ENCODE measurements at places on chromosomes 5 and 9.
A peak's percentile ranks its signal among the peaks of the same experiment; 100 is the strongest.

DNA sequence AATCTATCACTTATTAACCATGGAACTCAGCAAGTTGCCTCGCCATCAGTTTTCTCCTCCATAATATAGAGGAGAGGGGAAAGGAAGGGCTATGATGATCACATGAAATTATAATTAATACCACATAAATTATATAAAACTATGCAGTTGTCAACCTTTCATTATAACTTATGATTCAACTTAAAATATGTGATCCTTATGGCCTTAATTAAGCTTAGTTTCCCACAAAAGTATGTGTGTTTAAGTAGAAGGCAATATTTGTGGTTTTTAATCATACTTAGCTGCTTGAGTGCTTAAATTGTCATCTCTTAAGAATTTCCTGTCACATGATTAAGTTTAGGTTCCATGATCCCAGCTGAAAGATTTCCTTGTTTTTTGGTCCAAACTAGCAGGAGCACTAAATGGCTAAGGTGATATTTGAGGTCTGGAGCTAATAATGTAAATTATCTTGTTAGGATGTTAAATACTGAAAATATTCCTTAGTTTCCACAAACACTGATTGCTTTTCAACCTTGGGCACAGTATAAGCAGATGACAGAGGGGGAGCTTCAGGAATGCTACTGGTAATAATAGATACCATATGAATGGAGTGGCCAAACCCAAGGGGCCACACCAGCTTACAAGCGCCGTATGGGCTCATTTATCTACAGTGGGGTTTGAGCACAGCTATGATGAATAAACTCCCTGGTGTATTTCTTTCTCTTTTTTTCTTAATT lies 26.4 kb upstream of the F2R start:
- H3K4me1 ChIP-seq: peaks cover 23% of the 10 kb centered on the region
- H3K4me3 ChIP-seq: no peak overlapping the region
- no peaks in the 10 kb centered on the region for H3K27me3 ChIP-seq
- no peak overlapping the region for H3K27ac ChIP-seq

DNA sequence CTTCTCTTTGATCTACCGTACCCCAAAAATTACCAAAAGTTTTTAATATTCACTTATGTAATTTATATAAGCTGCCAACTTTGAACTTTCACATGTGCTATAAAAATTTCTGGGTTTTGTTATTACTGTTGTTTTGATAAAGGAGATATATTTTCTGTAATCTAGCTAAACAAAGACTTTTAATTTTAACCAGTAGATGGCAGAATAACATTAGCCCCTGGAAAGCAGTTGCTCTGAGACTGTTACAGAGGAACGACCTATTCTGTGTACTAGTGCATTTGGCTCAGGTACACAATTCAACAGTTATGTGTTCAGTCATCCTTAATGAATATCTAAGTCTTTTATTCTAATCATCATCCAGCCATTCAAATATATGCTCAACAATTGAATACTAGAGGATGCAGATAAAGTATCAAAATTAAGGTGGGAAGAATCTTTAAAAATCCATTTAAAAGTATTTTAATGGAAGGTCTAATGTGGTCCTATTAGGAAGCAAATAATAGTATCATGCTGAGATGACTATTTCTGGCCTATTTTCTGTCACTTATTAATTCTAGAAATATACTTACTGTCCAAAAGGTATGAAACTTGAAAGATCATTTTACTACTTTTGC lies 8.6 kb downstream of the KLHL9 start:
- H3K4me3 ChIP-seq: no peak overlapping the region
- H3K27ac ChIP-seq: no peak overlapping the region
- peaks cover 46% of the 10 kb centered on the region for H3K4me1 ChIP-seq
- peaks cover 10% of the 10 kb centered on the region for H3K36me3 ChIP-seq
- no peak for DNase-seq

- peaks cover 29% of the 10 kb centered on the region for H3K4me1 ChIP-seq
- H3K27ac ChIP-seq: no peak overlapping the region
- H3K27me3 ChIP-seq: no peaks in the 10 kb centered on the region
- peak overlapping the region; percentile 80 for H3K4me3 ChIP-seq
- no peak for DNase-seq
Observed at GRCh38 chr5:1345876-1346626, 1.2 kb upstream of the CLPTM1L start.

DNA sequence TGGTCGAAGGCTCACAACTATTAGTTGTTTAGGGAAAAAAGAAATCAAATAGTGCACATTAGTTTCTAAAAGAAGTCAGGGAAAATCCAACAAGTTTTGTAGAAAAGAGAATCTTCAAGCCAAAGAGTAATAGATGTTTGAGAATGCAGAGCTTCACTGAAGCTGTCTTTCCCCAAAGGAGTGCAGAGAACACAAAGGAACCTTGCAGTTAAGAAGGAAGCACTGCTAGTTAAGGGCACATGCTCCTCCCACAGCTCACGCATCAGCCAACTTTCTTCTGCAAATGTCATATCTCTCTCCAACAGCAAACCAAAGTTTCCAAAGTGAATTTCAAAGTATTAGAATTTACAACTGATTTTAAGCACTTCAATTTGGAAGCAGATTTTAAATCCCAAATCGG lies 116.4 kb upstream of the FST start:
- no peak for DNase-seq
- no peaks in the 10 kb centered on the region for H3K36me3 ChIP-seq
- H3K27me3 ChIP-seq: no peaks in the 10 kb centered on the region
- no peak overlapping the region for H3K4me3 ChIP-seq

- H3K4me1 ChIP-seq: peaks cover 8% of the 10 kb centered on the region
- H3K27ac ChIP-seq: no peak overlapping the region
- H3K27me3 ChIP-seq: no peaks in the 10 kb centered on the region
- no peak overlapping the region for H3K4me3 ChIP-seq
Observed at GRCh38 chr9:86486891-86487837, 133.0 kb upstream of the TUT7 start.

- H3K4me3 ChIP-seq: peak within 1 kb of the TSS; percentile 32
- H3K4me1 ChIP-seq: peaks cover 18% of the 10 kb centered on the region
- peaks cover 5% of the 10 kb centered on the region for H3K27me3 ChIP-seq
- H3K36me3 ChIP-seq: no peaks in the 10 kb centered on the region
Observed at GRCh38 chr5:151020304-151021110, at the start of gene GPX3. TSS of gene GPX3 (plus strand) at chr5:151020591. CDS start at chr5:151020655, 64 bp downstream.

DNA sequence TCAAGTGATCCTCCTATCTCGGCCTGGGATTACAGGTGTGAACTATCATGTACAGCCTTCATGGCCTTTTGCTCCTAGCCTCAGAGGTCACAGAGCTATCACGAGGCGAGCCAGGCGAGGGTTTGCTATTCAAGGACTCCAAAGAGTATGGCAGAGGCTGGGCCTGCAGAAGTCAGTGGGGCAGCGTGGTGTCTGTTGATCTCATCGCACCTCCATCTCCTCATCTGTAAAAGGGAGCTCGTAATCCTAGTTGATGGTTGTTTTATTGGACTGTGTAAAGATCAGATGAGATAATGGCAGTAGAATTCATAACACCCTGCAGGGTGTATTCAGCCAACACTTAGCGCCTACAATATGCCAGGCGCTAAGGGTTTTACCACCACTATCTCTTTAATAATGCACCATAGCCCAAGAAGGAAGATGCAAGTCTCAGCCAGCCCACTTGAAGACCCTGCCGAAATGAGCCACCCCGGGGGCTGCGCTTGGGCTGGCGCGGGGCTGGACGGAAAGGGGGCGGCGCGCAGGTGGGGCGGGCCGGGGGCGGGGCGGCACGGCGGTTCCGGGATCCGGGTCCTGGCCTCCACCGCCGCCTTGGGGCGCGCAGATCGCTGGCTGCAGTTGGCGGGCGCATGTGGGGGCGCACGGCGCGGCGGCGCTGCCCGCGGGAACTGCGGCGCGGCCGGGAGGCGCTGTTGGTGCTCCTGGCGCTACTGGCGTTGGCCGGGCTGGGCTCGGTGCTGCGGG lies at the start of gene GALNT12:
GALNT12 (plus strand) TSS at position 601 of the 744 bp plus-strand sequence; CDS start at position 630, 29 bp downstream.
- H3K27ac ChIP-seq: no peak within 1 kb of the TSS
- H3K27me3 ChIP-seq: peaks cover 7% of the 10 kb centered on the region
- peak within 1 kb of the TSS; percentile 92 for H3K4me3 ChIP-seq
- peaks cover 36% of the 10 kb centered on the region for H3K4me1 ChIP-seq

GRCh38 chr9:16720386-16720785 lies 150.1 kb downstream of the BNC2 start:
- no peaks in the 10 kb centered on the region for H3K36me3 ChIP-seq
- H3K4me1 ChIP-seq: no peaks in the 10 kb centered on the region
- DNase-seq: no peak
- H3K27ac ChIP-seq: no peak overlapping the region
- H3K4me3 ChIP-seq: no peak overlapping the region
- H3K27me3 ChIP-seq: no peaks in the 10 kb centered on the region

- H3K27ac ChIP-seq: no peak overlapping the region
- DNase-seq: no peak
- H3K36me3 ChIP-seq: no peaks in the 10 kb centered on the region
- H3K4me3 ChIP-seq: no peak overlapping the region
- no peaks in the 10 kb centered on the region for H3K27me3 ChIP-seq
Observed at GRCh38 chr9:133818444-133818843, 80.3 kb upstream of the SARDH start.

DNA sequence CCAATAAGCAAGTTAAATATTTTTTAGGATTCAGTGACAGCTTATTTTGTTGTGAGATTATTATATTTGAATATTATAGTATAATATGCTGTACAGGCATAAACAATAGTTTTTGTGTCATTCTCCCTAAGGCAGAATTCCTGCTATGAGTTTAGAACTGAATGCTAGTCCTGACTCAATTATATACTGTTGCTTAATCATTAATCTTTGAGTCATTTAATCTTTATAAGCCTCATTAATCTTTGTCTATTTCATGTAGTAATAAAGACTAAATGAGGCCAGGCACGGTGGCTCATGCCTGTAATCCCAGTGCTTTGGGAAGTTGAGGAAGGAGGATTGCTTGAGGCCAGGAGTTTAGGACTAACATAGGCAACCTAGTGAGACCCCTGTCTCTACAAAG lies 3.6 kb upstream of the DCP2 start:
- DNase-seq: no peak
- H3K4me3 ChIP-seq: no peak overlapping the region
- no peak overlapping the region for H3K27ac ChIP-seq
- peaks cover 48% of the 10 kb centered on the region for H3K4me1 ChIP-seq
- no peaks in the 10 kb centered on the region for H3K27me3 ChIP-seq
- H3K36me3 ChIP-seq: peaks cover 6% of the 10 kb centered on the region

DNA sequence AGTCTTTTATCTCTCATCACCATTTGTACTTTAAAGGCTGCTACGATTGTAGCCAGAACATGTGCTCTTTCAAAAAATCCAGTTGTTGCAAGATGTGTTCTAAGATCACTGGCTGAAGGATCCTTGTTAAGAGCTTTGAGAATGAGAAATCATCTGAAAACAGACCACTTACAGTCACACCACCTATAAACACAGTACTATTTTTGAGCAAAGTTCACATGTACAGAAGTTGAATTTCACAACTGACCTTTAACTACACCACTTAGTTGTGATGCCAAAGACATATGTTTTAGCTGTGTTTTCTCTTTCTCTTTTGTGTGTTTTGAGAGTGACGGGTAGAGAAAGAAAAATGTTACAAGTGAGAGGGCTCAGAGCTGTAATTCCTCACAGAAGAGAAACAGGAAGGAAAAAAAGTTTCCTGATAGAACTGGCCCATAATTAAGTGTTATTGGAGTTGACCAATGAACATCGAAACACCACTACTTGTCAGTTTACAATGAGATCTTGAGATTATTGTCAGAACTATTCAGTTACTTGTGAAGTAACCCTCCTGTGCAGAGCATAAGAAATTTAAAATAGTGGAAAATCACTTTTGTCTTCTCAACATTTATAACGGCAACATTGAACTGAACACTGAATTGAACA lies 245.4 kb downstream of the MLLT3 start:
- DNase-seq: no peak
- H3K27me3 ChIP-seq: no peaks in the 10 kb centered on the region
- H3K27ac ChIP-seq: peak overlapping the region; percentile 81
- peak overlapping the region; percentile 48 for H3K4me3 ChIP-seq

- peaks cover 15% of the 10 kb centered on the region for H3K27me3 ChIP-seq
- no peaks in the 10 kb centered on the region for H3K4me1 ChIP-seq
- DNase-seq: no peak
- no peak overlapping the region for H3K4me3 ChIP-seq
- H3K36me3 ChIP-seq: no peaks in the 10 kb centered on the region
Observed at GRCh38 chr5:168015506-168015905, 275.9 kb upstream of the WWC1 start.

- no peaks in the 10 kb centered on the region for H3K27me3 ChIP-seq
- no peaks in the 10 kb centered on the region for H3K36me3 ChIP-seq
- DNase-seq: no peak
- no peak overlapping the region for H3K27ac ChIP-seq
Observed at GRCh38 chr5:646396-647201, 34.5 kb downstream of the CEP72 start.

DNA sequence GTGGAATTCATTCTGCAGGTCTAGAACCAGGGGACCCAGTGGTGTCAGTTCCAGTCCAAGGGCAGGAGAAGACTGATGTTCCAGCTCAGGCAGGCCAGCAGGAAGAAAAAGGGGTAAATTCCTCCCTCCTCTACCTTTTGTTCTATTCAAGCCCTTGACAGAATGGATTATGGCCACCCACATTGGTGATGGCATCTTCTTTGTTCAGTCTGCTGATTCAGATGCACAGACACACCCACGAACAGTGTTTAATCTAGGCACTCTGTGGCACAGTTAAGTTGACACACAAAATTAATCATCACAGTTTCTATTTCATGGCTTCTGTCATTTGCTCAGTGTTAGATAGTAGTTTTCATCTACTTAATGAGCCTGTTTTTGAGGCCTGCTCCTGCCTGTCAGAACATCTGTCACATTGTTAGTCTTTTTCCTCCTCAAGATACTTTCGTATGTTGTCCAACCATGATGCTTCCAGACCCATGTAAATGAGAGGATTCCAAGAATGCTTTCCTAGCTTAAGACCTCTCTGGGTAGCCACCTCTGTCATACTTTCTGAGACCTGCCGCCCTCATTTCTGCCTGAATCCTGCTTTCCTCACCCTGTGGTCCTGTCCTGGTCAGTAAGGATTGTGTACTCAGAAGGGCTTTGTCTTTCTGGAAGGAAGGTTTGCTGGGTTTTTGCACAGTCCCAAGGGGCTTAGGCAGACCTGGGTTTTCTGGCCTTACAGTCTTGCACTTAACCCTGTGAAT lies 72.5 kb downstream of the SPIN1 start:
- peak; percentile 51 for DNase-seq
- no peak overlapping the region for H3K27ac ChIP-seq
- H3K27me3 ChIP-seq: no peaks in the 10 kb centered on the region
- H3K36me3 ChIP-seq: peaks cover 3% of the 10 kb centered on the region

GRCh38 chr5:125196481-125197111 lies 450.2 kb upstream of the ZNF608 start:
- H3K36me3 ChIP-seq: no peaks in the 10 kb centered on the region
- H3K4me3 ChIP-seq: no peak overlapping the region
- no peaks in the 10 kb centered on the region for H3K4me1 ChIP-seq
- DNase-seq: no peak
- H3K27ac ChIP-seq: no peak overlapping the region

GRCh38 chr5:142658278-142658677 lies 27.6 kb downstream of the FGF1 start:
- no peak for DNase-seq
- H3K27me3 ChIP-seq: peaks cover 31% of the 10 kb centered on the region
- no peak overlapping the region for H3K27ac ChIP-seq
- H3K4me1 ChIP-seq: peaks cover 5% of the 10 kb centered on the region
